ENCODE measurements at places on chromosomes 3 and 15.
A peak's percentile ranks its signal among the peaks of the same experiment; 100 is the strongest.

DNA sequence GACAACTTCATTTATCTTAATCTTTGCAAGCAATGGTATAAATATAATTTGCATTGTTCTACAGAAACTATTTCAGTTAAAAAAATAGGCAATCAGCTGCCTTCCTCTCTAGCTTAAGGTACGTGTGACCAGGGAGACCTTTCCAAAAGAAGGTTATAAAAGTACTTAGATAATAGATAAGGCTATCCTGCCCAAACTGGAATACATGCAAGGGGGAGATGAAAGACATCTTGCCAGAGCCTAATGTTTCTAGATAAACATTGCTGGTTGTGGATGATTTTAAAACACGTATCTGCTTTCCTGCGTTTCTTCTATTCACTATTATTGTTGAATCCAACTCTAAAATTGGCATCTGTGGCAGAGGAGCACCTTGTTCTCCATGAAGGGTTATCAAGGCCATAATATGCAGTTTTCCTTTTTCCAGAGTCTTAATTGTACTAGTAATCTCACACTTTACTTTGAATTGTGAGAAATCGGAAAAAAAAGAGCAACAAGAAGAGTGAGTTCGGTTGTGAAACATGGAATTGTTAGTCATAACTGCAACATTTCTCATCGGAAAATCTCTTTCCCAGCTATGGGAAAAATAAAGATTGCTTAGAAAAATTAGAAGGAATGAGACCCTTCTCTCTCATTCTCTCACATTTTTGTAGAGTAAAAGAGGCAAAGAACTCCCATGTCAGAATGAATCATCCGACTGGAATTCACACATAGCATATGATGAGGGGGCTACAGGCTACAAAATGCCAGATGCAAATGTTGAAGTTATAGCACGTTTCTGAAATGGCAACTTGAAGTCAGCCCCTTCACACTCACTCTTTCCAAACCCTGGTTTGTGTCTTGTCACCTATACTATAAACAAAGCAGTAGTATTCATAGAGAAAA is 936.1 kb upstream of the NR2F2 start:
- DNase-seq, result no peak
- H3K27ac ChIP-seq, result no peak overlapping the region
- H3K27me3 ChIP-seq, result no peaks in the 10 kb centered on the region

GRCh38 chr3:150635526-150635925 is 32.4 kb downstream of the SELENOT start:
- peaks cover 12% of the 10 kb centered on the region for H3K4me1 ChIP-seq
- peak overlapping the region; percentile 56 for H3K27ac ChIP-seq
- H3K36me3 ChIP-seq, result no peaks in the 10 kb centered on the region
- no peaks in the 10 kb centered on the region for H3K27me3 ChIP-seq
- H3K4me3 ChIP-seq, result no peak overlapping the region

DNA sequence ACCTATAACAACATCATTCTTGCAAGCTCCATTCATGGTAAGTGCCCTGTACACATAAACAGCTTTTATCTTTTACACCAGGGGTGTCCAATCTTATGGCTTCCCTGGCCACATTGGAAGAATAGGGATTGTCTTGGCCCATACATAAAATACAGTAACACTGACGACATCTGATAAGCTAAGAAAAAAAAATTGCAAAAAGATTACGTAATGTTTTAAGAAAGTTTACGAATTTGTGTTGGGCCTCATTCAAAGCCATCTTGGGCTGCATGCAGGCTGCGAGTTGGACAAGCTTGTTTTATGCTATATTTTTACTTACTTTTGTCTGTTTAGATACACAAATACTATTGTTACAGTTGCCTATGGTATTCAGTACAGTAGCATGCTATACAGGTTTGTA is 31.6 kb downstream of the ZNF654 start:
- no peaks in the 10 kb centered on the region for H3K36me3 ChIP-seq
- no peaks in the 10 kb centered on the region for H3K4me1 ChIP-seq
- DNase-seq, result no peak
- H3K27me3 ChIP-seq, result no peaks in the 10 kb centered on the region
- no peak overlapping the region for H3K27ac ChIP-seq

DNA sequence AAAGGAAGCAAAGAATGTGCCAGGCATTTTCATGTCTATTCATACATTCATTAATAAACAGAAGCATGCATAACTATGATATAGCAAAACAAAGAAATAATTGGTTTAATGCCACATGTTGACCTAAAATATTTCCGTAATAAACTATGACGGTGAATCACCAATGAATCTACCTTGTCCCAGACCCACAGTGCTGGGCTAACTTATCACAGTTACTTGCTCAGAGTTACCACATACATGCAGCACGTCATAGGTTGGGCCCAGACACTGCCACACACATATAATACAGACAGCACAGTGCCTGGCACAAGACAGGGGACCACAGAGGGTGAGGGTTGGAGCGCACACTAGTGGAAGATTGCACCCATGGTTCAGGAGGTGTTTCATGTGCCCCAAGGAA is 86.9 kb downstream of the ATP1B3 start:
- no peak for DNase-seq
- no peaks in the 10 kb centered on the region for H3K27me3 ChIP-seq
- no peak overlapping the region for H3K4me3 ChIP-seq

DNA sequence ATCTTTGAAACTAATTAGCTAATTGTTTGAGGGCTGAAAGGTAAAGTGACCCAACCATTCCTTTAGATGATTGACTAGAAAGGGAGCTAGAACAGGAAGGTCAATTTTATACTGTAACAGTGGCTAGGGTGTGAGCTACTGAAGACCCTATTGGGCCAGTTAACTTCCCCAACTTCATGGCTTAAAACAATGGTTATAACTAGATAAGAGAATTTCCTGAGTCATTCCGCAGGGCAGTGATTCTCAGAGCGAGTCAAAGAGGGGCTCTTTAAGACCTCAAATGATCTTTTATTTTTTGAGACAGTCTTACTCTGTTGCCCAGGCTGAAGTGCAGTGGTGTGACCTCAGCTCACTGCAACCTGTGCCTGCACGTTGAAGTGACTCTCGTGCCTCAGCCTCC is 33.7 kb upstream of the TTBK2 start:
- H3K4me1 ChIP-seq, result no peaks in the 10 kb centered on the region
- peaks cover 15% of the 10 kb centered on the region for H3K36me3 ChIP-seq
- no peaks in the 10 kb centered on the region for H3K27me3 ChIP-seq
- no peak overlapping the region for H3K27ac ChIP-seq
- DNase-seq, result no peak

DNA sequence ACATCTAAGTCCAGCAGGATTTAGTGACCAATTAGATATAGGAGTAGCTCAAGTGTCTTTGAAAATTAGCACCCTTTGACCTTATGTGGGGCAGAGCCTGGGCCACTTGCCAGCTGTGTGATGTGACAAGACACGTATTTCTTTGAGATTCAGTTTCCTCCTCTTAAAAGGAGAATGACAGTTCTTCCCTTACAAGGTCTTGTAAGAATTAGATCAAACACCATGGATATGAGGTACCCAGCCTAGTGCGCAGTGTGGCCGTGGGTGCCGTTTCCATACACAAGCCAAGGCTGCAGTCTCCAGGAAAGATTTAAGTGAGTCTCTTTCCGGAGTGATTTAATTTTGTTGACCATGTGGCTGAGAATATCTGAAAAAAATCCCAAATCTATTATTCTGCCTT is 46.3 kb downstream of the ARHGAP31 start:
- no peak overlapping the region for H3K27ac ChIP-seq
- peaks cover 7% of the 10 kb centered on the region for H3K4me1 ChIP-seq
- no peaks in the 10 kb centered on the region for H3K36me3 ChIP-seq
- DNase-seq, result no peak
- no peaks in the 10 kb centered on the region for H3K27me3 ChIP-seq

DNA sequence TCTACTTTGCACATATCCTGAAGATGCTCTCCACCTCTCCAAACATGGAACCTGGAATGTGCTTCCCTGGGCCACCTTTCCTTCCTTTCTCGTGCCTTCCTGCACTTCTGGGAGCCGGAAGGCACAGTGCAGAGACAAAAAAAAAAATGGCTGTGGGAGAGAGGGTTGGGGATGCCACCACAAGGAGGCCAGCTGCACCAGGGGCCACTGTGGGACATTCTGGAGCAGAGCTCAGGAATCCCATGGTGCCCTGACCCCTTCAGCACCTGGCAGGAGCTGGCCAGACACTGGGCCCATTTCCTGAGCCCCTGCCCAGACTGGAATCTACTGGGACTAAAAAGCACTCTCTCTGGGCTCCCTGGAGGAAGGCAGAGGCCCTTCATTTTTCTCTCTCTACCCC is 7.9 kb upstream of the BCL2L10 start:
- H3K4me1 ChIP-seq, result no peaks in the 10 kb centered on the region
- H3K4me3 ChIP-seq, result no peak overlapping the region
- DNase-seq, result no peak
- no peaks in the 10 kb centered on the region for H3K27me3 ChIP-seq
- no peak overlapping the region for H3K27ac ChIP-seq
- no peaks in the 10 kb centered on the region for H3K36me3 ChIP-seq

DNA sequence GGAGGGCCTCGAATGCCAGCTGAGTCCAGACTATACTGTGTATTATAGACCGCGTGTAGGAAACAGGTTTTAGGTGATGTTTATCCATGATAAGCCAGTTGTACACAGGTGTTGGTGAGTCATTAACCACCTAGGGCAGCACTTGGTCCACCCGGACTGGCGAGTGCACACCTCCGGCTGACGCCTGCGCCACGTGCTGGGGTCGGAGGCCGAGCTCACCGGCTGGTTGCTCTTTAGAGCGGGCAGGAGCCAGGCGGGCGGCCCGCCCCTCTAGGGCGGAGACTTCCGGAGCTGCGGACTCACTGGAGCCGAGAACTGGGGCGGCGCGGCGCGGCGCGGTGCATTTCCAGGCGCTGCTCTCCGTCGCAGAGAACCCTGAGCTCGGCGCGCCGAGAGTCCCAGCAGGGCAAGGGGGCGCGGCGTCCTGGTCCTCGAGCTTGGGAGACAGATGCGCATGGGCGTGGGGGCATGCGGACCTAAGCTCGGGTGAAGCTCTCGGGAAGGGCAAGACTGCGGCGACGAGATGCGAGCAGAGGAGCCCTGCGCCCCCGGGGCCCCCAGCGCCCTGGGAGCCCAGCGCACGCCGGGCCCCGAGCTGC is at the start of gene ESYT3:
Gene ESYT3, plus strand, starts transcription at position 341 of the 599 bp plus-strand sequence. Its CDS starts 183 bp downstream, at position 524.
- DNase-seq, result peak; percentile 83
- no peaks in the 10 kb centered on the region for H3K36me3 ChIP-seq
- peak within 1 kb of the TSS; percentile 51 for H3K4me3 ChIP-seq
- H3K27ac ChIP-seq, result no peak within 1 kb of the TSS

DNA sequence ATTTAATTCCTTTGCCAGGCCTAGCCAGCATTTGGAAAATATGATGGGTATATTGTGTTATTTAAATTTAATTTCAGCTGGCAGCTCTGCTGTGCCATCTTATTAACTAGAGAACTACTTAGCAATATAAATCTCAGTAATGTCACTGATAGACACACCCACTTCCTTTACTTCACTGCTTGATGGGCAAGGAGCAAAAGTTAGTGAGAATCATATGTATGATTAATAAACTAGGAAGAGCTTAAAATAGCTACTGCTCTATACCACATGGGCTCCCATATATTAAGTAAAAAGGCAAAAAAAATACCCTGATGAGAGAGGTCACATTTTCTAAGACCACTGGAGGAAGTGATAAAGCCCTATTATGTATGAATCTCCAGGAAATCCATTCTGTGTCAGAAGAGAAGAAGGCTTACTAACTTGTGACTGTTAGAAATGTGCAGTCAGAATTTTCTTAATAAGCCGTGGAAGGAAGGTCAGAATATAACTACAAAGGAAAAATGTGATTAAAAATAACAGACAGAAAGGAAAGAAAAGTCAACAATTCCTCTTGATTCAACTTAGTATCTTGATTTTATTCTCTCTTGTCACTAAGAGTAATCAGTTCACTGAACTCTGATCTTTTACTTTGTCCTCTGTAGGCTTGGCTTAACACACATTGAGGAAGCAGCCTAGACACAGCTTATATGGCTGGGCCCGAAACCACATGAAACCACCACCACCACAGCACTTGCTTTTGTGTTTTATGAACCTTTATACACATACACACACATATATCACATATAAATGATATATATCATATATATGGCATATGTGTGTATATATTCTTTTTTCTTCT is 1233.9 kb upstream of the ALCAM start:
- H3K36me3 ChIP-seq, result no peaks in the 10 kb centered on the region
- no peaks in the 10 kb centered on the region for H3K27me3 ChIP-seq
- H3K4me3 ChIP-seq, result no peak overlapping the region

GRCh38 chr15:38750786-38751185 is 186.2 kb upstream of the RASGRP1 start:
- H3K36me3 ChIP-seq, result no peaks in the 10 kb centered on the region
- H3K27me3 ChIP-seq, result no peaks in the 10 kb centered on the region
- H3K4me3 ChIP-seq, result no peak overlapping the region
- no peak for DNase-seq
- H3K4me1 ChIP-seq, result no peaks in the 10 kb centered on the region
- no peak overlapping the region for H3K27ac ChIP-seq

GRCh38 chr3:48034000-48034516 is 17.8 kb upstream of the MAP4 start:
- no peak overlapping the region for H3K4me3 ChIP-seq
- DNase-seq, result no peak
- no peak overlapping the region for H3K27ac ChIP-seq
- peaks cover 6% of the 10 kb centered on the region for H3K4me1 ChIP-seq

- no peaks in the 10 kb centered on the region for H3K4me1 ChIP-seq
- no peak overlapping the region for H3K27ac ChIP-seq
- H3K4me3 ChIP-seq, result no peak overlapping the region
- H3K36me3 ChIP-seq, result no peaks in the 10 kb centered on the region
- DNase-seq, result no peak
- H3K27me3 ChIP-seq, result no peaks in the 10 kb centered on the region
Measured at GRCh38 chr3:2823031-2823430, 287.1 kb downstream of the IL5RA start.

- no peak overlapping the region for H3K4me3 ChIP-seq
- no peaks in the 10 kb centered on the region for H3K36me3 ChIP-seq
- no peaks in the 10 kb centered on the region for H3K27me3 ChIP-seq
- no peak for DNase-seq
- H3K4me1 ChIP-seq, result peaks cover 18% of the 10 kb centered on the region
Measured at GRCh38 chr15:98282656-98283332, 322.3 kb downstream of the ARRDC4 start.

GRCh38 chr15:58511599-58511987 is 79.8 kb downstream of the LIPC start:
- H3K27me3 ChIP-seq, result no peaks in the 10 kb centered on the region
- H3K27ac ChIP-seq, result no peak overlapping the region
- no peak overlapping the region for H3K4me3 ChIP-seq
- H3K4me1 ChIP-seq, result no peaks in the 10 kb centered on the region
- no peaks in the 10 kb centered on the region for H3K36me3 ChIP-seq
- DNase-seq, result no peak

- H3K27me3 ChIP-seq, result peaks cover 100% of the 10 kb centered on the region
- no peak overlapping the region for H3K4me3 ChIP-seq
- H3K27ac ChIP-seq, result no peak overlapping the region
- no peaks in the 10 kb centered on the region for H3K36me3 ChIP-seq
Measured at GRCh38 chr3:147410526-147411237, 1.5 kb downstream of the ZIC1 start.

All from neural progenitor cell (in vitro differentiated cells).